ENCODE measurements at places on chromosomes 7 and 10.
A peak's percentile ranks its signal among the peaks of the same experiment; 100 is the strongest.

- DNase-seq = no peak
Observed at GRCh38 chr10:100014071-100014762, 4.5 kb upstream of the DNMBP start.

GRCh38 chr10:102660888-102661657 is 16.8 kb downstream of the TRIM8 start:
- DNase-seq = peak; percentile 73

DNA sequence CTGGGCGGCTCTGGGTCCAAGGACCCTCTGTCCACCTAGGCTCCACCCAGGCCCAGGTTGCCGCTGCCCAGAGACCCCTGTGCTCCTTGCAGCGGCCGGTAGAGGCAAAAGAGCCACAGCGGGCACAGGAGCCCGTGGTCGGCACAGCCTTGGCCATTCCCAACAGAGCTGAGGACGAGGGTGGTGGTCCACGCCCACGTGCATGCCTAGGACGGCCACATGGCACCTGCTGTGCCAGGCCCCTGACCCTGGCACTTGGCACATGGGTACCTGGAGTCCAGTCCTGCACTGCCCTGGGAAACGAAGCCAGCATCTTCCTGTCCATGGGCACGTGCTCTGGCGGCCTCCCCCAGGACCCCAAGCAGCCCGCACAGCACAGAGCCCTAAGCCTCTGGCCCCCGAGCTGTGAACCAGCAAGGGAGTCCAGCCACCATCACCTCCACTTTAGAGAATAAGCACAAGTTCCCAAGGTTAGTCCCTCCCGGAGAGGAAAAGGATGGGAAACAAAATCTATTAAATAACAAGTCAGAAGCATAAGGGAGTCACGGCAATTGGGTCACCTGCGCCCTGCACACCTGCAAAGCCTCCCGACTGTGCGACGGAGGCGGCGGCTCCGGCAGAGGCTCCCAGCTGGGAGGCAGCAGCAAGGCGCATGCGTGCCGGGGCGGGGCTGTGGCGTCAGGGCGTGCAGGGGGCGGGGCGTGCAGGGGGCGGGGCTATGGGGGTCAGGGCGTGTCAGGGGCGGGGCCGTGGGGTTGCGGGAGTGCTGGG is 59.1 kb downstream of the STK32C start:
- peak; percentile 80 for DNase-seq

DNA sequence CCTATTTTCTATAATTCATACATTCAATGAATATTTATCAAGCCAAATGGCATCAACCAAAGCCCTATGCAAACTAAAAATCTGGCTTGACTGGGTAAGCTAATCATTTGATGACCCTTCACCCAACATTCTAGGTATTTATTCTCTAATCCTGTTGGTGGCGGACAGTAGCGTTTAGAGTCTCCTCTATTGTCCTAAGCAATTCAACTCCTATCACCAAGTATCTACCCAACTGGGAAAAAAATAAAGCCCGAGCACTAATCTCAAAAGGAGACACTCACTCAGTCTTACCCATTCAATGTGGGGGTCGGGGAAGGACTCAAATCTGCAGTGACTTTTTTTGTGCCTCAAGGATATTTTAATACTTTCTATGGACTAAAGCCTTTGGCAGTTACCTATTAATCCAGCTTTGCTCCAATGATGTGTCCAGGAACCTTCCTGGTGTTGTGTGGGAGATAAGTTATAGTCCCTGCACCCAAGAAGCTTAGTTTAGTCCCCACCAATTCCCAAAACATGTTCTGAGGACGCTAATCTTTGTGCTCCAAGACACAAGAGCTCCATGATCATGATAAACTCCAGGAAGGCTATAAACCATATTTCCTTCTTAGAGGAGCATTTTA is 30.6 kb downstream of the DNMBP start:
- DNase-seq = no peak

DNA sequence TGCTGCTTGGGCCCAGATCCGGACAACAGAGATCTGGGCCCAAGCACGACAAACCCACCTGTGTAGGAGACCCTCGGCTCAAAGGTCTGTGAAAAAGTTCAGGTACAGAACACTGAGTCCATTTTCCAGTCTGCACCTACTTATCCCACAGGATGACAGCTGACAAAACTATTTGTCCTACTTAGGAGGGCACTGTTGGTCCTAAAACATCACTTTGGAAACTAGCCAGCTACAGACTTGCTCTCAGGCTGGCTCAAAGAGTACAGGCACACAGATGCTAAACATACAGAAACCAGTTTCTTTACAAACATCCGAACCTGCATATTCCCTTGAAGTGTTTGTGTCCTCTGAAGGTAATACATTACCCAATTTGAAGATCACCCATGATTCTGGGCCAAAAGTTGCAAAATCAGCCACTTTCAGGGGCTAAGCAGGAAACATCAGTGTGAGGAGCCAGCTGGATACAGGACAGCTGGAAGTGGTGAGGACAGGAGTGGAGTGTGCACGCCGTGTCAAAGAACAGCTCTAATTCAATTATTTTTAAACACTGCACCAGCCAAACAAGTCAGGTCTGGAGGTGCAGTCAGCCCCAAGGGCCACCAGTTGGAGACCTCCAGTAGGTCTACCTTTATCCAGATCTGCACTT is 88.5 kb downstream of the NOC3L start:
- no peak for DNase-seq

DNA sequence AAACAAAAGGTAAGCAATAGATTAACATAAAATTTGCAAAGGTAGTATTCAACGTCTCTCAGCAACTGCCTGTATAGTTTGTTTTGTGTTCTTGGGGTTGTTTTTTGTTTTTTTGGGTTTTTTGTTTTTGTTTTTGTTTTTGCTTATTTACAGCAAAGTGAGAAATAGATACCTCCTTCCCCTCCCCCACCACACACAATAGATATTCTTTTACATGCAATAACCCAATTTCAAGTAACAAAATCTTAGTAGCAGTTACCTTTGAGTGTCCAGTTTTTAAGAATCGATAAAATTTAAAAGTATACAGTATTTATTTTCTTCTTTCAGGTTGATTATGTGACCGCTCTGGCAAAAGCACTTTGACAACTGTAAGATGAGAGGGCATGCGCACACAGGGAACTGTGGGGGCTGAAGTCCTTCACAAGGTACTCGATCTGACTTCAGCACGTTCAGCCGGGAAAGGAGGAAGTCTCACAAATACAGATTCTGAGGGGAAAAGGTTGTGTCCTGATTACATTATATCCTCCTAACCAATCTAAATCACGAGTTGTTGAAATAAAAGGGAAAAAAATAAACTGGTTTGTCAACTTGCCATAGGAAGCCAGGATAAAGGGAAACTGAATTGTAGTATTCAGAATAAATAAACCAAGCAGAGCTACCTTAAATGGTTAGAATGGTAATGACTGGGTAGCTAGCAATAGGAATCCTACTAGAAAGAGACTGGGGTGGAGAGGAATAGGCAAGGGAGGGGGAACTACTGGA is 47.8 kb downstream of the CPEB3 start:
- DNase-seq = peak; percentile 52

- DNase-seq = no peak
Observed at GRCh38 chr7:23965296-23965695, 255.3 kb downstream of the STK31 start.

- no peak for DNase-seq
Observed at GRCh38 chr10:34462993-34463392, 352.1 kb downstream of the PARD3 start.

- DNase-seq = no peak
Observed at GRCh38 chr10:37952926-37953325, 23.5 kb downstream of the ZNF25 start.

DNA sequence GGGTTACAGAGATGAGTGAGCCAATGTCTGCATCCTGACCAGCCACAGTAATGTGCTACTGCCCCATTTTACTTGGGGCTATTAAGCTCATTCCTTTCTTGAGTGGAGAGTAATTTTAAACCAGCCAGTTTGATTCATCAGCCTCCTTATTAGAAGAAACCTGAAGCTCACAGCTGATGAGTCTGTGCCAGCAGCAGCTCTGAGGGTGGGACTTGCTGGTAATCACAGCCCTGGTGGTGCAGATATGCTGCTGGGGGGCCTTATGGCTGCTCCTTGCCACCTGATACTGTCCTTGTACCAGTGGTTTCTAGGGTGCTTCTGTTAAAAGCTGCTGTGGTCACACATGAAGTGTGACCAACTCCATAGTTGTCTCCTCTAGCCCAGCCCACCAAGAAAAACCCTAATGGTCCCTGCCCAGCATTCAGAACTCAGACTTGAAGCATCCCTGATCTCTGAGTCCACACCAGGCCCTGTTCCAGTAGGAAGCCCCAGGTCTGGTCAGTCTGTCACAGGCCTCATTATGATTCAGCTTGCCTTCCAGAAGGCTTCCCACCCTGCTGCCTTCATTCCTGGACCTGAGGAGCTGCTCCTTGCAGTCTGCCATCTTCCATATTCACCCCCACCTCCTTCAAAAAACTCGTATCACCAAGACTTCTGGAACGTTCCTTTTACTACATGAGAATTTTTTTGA is 28.9 kb upstream of the RBM20 start:
- no peak for DNase-seq

DNA sequence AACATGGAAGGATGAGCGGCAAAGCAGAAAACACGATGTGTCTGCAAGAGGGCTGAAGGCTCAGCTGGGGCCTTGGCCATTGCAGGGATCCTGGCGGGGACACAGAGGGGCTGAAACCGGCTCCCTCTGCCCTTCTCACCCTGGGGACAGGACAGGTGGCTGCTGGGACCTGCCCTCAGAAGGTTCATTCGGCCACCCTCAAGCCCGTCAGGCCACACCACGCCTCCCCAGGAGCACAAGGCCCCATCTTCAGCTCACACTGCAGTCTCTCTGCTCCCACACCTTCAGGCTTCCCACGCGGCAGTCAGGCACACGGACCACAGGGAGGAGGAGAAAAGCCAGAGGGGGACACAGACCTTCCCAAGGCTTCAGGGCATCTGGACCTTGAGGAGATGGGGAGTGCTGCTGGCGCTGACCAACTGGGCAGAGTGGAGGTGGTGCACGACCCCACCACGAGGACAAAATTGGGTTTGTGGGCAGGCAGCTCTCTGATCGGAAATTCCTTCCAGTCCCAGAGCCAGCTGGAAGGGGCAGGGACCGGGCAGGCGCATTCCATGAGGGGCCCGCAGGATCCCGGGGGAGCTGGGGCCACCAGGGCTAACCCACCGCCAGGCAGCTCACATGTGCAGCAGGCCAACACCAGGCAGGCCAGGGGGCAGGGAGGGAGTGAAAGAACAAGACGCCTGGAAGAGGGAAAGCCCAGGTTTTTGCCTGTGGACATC is 104.0 kb downstream of the MAD1L1 start:
- no peak for DNase-seq

GRCh38 chr7:73899731-73900142 is 38.8 kb downstream of the TMEM270 start:
- no peak for DNase-seq

DNA sequence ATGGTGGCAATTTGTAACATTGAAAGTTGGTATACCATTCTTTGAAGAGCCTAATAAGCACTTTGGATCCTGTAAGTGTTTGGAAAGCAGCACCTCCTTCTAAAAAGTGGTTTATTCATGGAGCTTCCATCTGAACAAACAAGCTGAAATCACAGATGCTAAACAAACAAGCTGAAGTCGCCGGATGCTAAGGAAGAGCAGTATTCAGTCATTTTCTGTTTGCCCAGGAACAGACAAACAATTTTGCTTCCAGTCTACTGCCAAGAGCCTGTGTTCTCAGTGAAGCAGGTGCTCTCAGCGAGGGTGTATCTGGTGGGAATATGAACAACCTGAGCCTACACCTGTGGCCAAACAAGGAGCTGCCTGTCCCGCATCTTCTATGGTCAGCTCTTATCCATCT is 6.3 kb downstream of the COL28A1 start:
- DNase-seq = no peak

DNA sequence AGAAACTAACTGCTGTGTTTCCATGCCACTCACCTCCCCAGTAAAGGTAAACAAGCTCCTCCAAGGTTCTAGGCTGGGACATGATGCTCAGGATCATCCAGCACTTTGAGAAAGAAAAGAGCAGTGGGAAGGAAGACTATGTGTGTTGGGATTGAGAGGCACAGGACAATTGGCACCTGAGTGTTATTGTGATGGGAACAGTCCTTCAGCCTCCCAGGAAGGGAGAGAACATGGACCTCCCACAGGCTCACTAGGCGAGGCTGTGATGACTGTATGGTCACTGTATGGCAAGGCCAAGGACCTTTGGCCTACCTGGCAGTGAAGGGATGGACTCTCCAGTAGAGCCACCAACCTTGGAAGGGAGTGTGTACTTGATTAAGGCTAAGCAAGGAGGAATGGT is 123.2 kb upstream of the UNC5B start:
- no peak for DNase-seq

DNA sequence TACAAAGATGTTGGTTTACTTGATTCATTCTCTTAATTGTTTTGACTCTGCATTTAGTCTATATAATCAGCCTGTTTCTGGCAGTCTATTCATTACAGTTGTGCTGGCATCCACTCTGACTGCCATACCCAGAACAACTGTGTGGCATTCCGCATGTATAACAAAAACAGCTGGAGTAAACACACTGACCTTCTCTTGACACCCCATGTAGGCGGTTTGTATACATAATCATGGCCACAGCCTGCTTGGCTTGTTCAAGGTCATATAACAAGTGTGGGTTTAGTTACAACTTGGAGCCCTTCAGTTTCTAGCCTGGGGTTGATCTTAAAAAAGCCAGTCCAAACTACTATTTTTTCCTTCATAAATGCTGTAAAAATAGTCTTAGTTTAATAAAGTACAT is 70.9 kb downstream of the MBL2 start:
- no peak for DNase-seq

- no peak for DNase-seq
Observed at GRCh38 chr7:25775570-25775969, 376.4 kb upstream of the NFE2L3 start.

DNA sequence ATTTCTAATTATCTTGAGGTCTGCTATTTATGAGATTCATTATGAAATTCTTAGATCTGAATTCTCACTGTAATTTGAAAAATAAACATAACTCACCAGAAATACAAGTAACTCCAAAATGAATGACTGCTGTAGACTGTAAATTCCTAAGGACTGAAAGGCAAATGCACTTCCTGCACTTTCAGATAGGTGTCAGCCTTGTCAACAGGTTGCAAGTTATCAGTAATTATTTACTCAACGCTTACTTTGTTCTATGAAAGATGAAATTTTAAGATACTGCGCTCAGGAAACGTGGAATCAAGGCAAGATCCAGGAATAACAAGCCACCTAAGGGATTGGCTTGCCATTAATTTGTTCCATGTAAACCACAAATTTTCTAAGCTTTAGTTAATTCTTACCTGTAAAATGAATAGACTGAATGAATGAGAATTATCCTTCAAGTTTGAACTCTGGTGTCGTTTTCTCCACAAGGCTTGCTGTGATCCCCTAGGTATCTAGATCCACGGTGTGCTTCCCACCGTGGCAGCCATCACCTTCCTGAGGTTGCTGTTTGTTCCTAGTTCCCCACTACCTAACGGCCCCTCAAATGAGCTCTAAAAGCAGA is 12.6 kb downstream of the DHX32 start:
- peak; percentile 25 for DNase-seq

Data from stimulated activated CD4-positive, alpha-beta T cell treated with anti-CD3 and anti-CD28 coated beads, Interleukin-2, amount 100 ng/mL, for 24 hours (primary cell).